ENCODE measurements at places on chromosomes 5 and 9. TPM values are rescaled to one million over a fixed set of nuclear protein-coding genes. Genes with fewer than 3 reads are reported as not detected.
A peak's percentile ranks its signal among the peaks of the same experiment; 100 is the strongest.

- DNase-seq: peak; percentile 84
Observed at GRCh38 chr5:171724468-171725204, 61.0 kb upstream of the SMIM23 start.

GRCh38 chr5:78896132-78896531 lies 89.0 kb downstream of the ARSB start:
- DNase-seq: no peak

DNA sequence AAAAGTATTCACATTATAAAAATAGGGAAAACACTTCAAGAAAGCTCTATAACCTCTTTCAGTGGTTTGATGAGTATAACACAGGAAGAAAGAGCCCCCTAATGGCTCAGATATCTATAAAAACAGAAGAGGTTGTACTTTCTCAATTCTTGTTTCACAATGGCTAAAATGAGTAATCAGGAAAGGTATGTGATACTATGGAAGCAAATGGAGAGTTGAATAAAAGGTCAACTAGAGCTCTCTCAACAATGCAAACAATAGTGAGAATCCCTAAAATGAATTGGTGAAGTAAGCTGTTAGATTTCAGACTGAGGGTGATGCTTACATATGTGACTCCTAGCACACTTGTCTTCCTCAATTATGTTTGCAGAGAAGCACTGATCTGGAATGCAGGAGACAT lies 584.6 kb upstream of the CDH18 start:
- DNase-seq: no peak

DNA sequence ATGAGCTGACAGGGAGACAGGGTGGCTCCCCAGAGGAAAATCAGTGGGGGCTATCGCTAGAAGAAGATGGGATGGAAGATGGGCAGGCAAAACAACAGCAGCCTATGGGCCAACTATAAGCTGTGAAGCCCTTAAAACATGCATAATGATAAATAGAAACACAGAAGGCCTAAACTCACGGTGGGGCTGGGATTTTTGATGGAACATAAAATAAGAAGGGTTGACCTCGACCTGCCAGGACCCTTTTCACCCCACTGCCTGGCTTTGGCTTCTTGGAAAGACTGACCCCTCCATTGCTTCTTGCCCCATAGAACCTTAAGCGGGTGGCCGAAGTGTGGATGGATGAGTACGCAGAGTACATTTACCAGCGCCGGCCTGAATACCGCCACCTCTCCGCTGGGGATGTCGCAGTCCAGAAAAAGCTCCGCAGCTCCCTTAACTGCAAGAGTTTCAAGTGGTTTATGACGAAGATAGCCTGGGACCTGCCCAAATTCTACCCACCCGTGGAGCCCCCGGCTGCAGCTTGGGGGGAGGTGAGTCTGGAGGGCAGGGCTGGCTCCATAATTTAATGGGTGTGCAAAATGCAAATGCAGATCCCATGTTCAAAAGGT lies 36.5 kb upstream of the SAP30L start:
- DNase-seq: peak; percentile 70

DNA sequence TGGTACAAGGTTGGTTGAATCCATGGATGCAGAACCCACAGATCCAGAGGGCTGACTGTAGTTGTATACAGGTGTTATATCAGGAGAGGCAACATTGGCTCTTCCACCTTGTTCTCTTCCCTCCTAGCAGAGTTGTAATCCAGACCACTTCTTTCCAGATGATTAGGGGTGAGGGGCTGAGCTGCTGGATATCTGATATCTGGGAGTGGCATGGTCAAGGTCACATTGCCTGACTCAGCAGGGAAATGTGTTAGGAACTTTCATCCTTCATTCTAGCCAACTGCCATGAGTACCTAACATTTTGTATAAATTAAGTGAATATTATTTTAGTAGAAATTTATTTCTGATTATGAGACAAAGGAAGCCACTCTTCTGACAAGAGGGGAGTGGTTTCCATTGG lies 7.3 kb downstream of the DAPK1 start:
- DNase-seq: no peak

GRCh38 chr5:102811972-102812371 lies 56.9 kb downstream of the PAM start:
- no peak for DNase-seq

DNA sequence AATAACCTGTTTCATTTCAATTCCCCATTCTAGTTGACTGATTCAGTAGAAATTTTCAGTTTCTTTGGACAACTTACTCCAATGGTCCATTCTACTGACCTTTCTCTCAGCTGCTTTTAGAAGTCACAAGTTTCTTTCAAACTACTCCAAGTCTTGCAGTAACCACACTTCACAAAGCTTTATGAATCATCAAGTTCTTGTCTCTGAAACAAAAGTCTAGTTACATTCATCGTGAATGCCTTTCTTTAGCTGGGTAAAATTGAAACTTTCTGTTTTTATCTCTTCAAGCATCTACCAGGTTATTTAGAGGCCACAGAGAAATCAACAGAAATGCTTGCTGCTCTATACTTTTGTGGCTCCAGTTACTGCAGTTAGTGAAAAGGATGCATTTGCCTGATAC lies 405.4 kb downstream of the TMEM232 start:
- no peak for DNase-seq

GRCh38 chr5:43020399-43020746 lies 19.7 kb downstream of the ANXA2R start:
- DNase-seq: no peak

DNA sequence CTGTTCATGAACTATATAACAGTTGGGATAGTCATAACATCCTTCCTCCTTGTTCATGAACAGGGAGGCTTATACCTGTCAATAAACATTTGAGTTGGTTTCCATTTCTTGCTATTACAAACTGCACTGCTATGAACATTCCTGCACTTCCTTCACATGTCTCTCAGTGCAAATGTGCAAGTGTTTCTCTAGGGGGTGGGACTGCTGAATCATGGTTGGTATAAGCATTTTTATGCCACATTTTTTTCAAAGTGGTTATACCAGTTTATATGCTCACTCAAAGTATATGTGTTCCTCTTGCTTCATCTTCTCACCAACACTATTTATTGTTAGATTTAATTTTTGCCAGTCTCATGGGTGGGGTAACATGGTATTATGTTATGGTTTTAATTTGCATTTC lies 25.8 kb upstream of the TPD52L3 start:
- DNase-seq: no peak

DNA sequence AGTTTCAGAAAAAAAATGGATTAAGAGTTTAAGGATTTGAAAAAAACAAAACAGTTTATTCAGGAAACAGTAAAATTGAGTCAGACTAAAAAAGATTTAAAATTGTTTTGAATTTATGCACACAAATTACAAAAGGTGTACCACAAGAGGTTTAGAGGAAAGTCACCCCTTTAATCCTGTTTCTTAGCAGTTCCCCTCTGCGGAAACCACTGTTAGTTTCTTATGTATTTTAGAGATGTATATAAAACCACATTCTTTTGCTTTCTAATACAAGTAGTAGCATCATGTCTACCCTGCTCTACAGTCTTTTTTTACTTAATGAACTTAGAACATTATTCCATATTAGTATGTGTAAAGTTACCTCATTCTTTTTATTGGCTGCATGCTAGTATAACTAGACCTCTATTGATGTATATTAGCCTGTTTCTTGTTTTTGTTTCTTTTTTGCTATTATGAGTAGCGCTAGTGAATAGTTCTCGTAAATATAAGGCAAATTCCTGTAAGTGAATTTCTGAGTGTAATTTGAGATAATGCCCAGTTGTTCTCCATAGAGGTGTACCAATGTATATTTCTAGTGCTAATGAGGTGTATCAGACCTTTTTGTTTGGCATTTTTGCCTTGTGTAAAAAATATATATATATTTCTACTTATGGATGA lies 20.0 kb downstream of the GPBP1 start:
- no peak for DNase-seq

GRCh38 chr5:67200809-67201562 lies 4.4 kb upstream of the CD180 start:
- DNase-seq: no peak

GLRA1 gene
- not detected for total RNA-seq

C7 gene
- total RNA-seq: 1,019 TPM

AFAP1L1 gene
- 20.8 TPM for total RNA-seq

SHISAL2B gene
- not detected for total RNA-seq

SLC6A19 gene
- not detected for total RNA-seq

PIP5KL1 gene
- total RNA-seq: 2.8 TPM

TMEM267 gene
- total RNA-seq: 6.1 TPM

DRD1 gene
- not detected for total RNA-seq

ARAP3 gene
- total RNA-seq: 6.2 TPM

All from esophagus muscularis mucosa (tissue), 4 donors.